Small intestine (tissue), 16 donors: ENCODE measurements at places on chromosomes 5 and 9.
A peak's percentile ranks its signal among the peaks of the same experiment; 100 is the strongest.

DNA sequence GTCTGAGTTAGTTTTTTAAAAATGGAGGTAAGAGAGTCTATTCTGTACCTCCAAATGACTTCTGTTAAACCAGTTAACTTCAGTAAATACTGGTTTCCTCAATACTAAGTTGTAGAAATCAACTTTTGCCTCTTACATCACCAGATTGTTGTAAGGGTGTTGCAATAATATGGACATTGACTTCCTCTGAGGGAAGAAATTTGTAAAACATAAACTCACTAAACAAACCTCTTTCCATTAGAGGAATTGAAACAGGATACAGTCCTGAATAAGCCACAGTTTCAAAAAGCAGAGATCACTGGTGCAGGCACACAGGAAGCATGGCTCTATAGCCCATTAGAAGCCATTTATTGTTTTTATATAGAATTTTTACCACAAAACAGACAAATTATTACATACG is 32.7 kb upstream of the SLCO6A1 start:
- no peaks in the 10 kb centered on the region for H3K27me3 ChIP-seq
- H3K4me1 ChIP-seq, result no peaks in the 10 kb centered on the region
- no peak overlapping the region for H3K27ac ChIP-seq
- H3K4me3 ChIP-seq, result no peak overlapping the region
- no peak for DNase-seq

DNA sequence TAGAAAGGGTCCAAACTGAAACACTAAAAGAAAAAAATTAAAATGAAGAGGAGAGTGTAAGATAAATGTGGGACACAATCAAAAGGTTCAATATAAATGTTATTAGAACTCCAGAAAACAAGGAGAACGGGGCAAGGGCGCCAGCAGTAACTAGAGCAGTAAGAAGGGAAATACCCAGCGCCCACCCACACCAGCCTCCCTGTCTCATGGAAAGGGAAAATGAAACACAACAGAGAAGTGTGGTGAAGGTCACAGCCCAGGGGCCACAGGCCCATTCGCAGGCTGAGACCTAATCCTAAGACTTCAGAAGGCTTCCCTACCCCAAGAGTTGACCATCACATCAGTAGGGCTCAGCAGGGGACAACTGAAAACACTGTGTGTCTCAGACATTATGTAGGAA is 45.8 kb upstream of the CLK4 start:
- H3K36me3 ChIP-seq, result no peaks in the 10 kb centered on the region
- no peak overlapping the region for H3K4me3 ChIP-seq
- no peaks in the 10 kb centered on the region for H3K4me1 ChIP-seq
- no peak overlapping the region for H3K27ac ChIP-seq
- DNase-seq, result no peak

GRCh38 chr5:82967072-82967471 is 110.1 kb downstream of the TMEM167A start:
- H3K4me1 ChIP-seq, result no peaks in the 10 kb centered on the region
- no peak overlapping the region for H3K4me3 ChIP-seq
- no peak for DNase-seq
- no peaks in the 10 kb centered on the region for H3K27me3 ChIP-seq

DNA sequence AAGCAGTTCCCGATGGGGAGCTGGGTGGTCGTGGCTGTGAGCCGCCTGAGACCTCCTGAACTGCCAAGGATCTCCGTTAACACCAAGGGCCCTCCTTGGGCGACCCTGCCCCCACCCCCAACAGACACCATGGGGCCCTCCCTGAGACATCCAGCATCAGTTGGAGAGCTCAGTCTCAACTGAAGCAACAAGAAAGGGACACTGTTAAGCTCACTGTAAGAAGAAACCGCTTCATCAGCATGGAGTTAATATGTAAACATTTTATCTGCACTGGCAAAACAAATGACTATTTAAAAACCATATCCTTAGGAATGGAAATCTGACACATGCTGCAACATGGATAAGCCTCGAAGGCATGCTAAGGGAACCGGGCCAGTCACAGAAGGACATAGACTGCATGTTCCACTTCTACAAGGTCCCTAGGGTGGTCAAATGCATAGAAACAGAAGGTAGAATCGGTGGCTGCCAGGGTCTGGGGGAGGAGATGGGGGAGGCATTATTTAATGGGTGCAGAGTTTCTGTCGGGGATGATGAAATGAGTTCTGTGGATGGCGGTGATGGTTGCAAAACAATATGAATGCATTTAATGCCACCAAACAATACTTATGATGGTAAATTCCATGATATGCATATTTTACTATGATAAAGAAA is 47.4 kb downstream of the ROR2 start:
- no peak overlapping the region for H3K27ac ChIP-seq
- no peaks in the 10 kb centered on the region for H3K27me3 ChIP-seq
- DNase-seq, result peak; percentile 67

DNA sequence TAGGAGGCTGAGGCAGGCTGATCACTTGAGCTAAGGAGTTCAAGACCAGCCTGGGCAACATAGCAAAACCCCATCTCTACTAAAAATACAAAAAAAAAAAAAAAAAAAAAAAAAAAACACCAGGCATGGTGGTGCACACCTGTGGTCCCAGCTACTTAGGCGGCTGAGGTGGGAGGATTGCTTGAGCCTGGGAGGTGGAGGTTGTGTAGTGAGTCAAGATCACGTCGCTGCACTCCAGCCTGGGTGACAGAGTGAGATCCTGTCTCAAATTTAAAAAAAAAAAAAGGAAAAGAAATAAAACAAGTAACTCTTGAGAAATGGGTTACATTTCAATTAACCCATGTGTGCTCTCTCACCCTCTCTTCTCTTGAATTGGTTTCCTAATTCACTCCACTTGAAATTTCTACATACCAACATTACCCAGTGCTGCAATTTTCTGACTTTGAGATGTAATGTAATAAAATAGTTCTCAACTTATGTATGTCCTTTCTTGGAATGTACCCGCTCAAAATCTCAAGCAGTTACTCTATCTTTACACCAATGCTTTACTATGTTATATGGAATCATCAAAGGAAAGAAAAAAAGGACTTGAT is 35.8 kb downstream of the TMEM245 start:
- no peaks in the 10 kb centered on the region for H3K27me3 ChIP-seq
- no peak for DNase-seq
- H3K4me1 ChIP-seq, result no peaks in the 10 kb centered on the region
- no peak overlapping the region for H3K27ac ChIP-seq
